NCI-H2227 treated with DMSO at 0.1 percent for 48 hours (cell line): ENCODE measurements at places on chromosomes 6 and 20.

GRCh38 chr6:138155443-138155842, 6.3 kb upstream of the ARFGEF3 start:
- DNase-seq = no peak

DNA sequence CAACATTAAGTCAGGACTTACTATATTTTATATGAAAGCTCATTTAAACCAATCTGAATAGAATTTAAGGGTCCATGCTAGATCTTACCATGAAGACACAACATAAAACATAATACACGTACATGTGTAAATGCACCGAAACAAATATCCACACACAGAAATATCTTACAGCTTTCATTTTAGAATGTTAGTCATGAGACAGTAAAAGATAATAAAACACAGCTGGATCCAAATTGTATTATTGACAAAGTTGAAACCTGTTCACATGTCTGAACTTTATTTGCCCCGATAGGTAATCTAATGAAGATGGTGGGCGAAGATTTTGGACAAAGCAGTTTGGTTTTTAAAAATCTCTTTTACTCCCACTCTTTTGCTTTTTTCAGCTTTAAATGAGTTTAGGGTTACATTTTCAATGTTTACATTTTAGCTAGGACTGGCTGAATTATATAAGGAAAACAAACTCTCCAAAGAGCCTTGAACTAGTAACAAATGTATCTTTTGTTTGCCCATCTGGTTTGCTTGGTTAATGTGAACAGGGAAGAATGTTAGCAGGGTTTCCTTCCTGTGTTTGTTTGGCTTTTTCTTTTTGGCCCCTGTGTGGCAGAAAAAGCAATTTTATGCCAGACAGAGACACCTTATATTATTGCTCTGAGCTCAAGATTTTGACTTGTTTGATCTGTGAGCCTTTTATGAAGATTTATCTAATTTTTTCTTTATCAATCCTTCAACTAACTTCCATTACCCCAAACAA, 5.1 kb upstream of the TMEM181 start:
- no peak for DNase-seq

DNA sequence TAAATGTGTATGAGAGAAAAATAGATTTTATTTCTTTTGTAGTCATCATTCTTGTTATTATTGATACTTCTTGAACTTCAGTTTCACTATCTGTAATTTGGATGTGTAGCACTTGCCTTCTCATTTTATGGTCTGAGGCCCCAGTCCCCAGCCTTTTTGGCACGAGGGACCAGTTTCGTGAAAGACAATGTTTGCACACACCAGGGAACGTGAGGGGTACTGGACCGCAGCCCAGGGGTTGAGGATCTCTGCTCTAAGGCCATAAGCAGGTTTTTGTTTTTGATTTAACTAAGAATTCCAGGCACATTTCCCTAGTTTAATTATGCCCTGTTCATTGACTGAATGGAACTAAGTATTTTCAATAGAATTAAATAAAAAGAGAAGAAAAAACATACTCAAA, 261.5 kb downstream of the BMP2 start:
- DNase-seq = no peak

DNA sequence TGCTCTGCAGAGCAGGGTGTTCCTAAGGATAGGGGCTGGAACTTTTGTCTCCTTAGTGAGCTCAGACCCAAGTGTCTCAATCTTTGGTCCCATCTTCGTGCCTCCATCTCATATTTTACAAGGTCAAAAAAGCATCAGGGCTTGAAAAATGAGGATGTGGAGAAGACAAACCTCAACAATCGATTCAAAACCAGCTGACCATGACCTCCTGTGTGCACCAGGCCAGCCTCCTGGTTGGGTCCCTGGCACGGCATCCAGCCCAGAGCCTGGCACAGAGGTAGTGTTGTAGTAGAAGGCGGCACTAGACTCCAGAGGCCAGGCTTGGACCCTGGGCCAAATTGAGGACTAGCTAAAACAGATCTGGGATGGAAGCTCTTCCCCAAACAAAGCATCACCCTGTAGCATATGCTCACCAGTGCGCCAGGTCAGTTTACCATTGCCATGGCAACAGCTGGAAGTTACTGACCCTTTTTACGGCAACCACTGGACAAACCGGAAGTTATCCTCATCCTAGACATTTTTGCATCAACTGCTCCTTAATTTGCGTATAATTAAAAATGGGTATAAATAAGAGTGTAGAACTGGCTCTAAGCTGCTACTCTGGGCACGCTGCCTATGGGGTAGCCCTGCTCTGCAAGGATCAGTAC, 69.3 kb upstream of the BLCAP start:
- DNase-seq = peak; percentile 22

DNA sequence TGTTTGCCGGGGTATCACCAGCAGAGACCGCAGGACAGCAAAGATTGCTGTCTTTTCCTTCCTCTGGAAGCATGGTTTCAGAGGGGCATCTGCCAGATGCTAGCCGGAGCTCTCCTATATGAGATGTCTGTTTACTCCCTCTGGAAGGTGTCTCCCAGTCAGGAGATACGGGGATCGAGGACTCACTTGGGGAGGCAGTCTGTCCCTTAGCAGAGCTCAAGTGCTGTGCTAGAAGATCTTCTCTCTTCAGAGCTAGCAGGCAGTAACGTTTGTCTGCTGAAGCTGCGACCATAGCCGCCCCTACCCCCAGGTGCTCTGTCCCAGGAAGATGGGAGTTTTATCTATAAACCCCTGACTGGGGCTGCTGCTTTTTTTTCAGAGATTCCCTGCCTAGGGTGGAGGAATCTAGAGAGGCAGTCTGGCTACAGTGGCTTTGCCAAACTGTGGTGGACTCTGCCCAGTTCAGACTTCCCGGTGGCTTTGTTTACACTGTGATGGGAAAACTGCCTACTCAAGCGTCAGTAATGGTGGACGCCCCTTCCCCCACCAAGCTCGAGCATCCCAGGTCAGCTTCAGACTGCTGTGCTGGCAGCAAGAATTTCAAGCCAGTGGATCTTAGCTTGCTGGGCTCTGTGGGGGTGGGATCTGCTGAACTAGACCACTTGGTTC, 133.0 kb upstream of the FLRT3 start:
- no peak for DNase-seq

GRCh38 chr6:14545496-14545895, 427.9 kb downstream of the CD83 start:
- DNase-seq = no peak

GRCh38 chr20:370977-371754, 9.4 kb upstream of the TRIB3 start:
- DNase-seq = no peak

GRCh38 chr6:47454713-47455396, 22.7 kb upstream of the CD2AP start:
- no peak for DNase-seq

DNA sequence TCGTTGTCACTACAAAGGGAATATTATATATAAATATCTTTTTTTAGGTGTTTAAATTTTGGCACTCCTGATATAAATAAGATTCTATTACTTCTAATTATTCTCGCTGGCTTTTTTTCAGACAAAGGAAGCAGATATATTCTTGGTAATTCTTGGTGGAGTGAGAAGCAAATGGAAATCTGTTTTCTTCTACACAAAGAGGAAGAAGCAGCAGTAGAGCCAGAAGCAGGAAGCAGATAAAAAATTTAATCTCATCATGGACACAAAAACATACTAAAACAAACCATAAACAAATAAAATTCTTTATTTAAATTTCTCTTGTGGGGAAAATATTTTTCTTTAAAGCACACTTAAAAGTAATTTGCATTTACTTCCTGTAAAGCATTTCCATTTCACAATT, 3.7 kb upstream of the KIAA0319 start:
- DNase-seq = no peak

DNA sequence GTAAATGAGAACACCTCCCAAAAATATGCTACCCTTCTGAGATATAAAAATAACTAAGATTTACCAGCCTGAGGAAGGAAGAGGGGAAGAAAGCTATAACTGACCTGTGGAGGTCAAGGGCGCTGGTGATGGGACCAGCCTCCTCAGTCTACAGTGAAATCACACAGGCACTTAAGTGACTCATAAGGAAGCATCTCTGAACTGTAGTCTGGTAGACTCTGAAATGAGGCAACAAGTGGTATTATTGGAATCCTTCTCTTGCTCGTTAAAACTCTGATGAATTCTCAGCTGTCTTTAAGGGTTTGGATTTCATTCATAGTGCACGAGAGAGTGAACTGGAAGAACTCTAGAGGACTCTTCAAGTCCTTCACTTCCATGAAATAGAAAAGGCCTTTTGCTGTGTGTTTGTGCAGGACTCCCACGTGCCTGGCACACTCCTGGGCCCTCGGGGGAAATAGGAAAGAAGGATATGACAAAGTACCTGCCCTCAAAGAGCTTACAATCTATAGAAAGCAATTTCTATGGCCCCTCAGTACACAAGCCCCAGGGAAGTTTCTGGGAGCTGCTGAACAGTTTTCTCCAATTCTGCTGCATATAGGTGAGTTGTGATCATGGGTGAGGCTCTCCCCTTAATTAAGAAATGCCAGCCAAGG, 231.8 kb upstream of the RREB1 start:
- DNase-seq = no peak

DNA sequence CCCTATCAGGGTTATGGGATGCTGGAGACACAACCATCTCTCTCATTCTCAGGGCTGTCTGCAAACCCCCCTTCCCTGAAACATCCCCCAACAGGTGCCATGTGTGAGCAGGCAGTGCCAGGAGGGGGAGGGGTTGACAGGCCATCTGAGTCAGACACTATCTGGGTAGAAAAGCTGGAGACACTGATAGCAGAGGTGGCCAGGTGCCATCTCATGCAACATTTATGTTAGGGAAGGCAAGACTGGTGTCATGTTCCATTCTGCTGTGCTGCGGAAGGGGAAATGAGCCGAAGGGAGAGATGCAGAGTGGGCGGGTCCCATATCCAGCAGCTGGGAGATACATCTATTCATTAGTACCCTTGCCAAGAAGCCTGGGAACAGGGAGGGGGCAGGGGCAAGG, 3.5 kb downstream of the LHFPL5 start:
- DNase-seq = no peak

DNA sequence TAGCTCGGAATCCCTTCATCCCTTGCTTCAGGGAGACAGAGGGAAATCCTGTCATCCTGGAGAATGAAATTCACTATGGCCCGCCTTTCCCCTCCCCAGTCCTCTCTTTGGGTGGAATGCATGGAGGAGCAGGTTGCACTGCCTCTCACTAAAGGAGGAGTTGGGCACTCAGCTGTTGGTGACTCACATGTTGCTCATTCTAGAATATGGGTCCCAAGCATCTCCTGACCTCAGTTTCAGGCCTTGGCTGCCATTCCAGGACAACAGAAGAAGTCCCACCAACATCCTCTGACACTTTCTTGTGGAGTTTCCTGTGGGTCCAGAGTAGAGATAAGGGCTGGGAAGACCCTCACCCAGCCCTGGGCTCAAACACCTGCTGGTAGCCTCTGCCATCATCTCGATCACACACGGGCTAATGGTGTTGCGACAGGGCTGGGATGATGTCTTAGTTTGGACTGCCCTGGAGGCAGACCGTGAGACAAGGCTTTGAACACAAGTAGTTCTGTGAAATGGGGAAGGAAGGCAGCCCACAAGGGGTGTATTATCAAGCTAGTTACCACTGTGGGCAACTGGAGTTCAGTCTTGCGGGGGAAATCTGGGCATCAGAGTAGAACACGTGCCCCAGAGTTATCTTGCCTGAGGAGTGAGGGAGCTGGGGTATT, 52.4 kb upstream of the RNF24 start:
- no peak for DNase-seq

DNA sequence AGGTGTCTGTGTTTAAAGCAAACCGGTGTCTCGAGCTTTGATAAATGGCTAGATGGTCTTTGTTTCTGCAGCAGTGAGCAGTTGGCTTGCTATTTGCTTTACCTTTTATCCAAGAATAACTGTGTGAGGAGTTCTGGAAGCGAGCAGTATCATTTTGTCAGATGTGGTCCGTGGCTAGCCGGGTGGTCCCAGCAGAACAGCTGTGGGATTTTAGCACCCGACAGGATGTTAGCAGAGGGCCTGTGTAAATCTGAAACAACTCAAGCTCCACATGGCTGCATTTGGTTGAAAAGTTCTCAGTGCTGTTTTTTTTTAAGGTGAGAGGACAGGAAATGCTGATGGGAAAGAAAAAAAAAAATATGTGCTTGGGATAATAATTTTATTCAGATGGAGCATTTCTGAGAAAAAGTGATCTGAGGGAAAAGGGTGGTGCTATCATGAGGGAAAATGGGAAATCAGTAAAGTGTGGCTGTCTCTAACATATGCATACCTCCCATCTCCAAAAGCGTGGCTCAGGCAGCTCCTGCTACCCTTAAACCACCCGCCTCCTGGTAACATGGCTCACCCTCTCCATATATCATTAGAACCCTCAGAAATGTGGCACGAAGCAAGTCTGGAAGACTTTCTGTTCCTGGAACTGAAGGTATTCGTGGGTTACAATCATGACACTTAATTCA, 215.4 kb downstream of the TSHZ2 start:
- DNase-seq = no peak

DNA sequence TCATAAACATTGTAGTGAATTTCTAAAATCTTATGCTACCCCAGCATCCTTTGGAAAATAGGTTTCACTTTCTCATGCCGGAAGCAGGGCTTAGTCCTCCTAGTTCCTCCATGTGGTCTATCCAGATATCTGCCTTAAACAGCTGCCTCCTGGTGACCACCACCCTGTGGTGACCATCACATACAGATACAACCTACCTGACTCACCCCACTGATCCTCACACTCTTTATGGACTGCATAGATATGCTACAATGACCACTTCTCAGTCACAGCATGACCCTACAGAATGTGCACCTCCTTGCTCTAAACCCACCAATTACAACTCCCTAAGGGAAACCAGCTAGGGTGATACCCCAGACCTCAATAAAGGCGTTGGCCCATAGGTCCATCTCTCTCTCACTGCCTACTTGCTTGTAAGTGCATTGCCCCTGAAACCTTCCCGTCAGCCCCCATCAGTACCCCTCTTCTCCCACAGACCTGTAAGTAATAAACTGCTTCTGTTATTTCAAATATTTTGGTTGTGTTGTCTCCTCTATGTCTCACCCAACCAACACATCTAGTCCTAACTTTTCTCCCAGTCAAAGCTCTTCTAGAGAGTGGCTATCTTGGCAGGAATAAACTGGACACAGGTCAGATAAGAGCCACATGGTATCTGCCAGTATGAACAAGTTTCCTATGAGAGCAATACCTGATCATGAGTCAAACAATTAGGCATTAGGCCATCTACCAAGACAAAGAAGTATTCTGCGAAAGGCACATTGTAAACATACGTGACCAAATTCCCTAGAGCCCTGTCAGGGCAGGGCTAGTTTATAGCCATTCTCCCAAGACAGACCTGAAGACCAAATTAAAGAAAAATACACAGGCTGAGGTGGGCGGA, 39.4 kb upstream of the PLEKHG1 start:
- no peak for DNase-seq

- DNase-seq = no peak
Measured at GRCh38 chr20:5552154-5552553, 198.0 kb upstream of the SHLD1 start.

- DNase-seq = no peak
Measured at GRCh38 chr6:7897461-7898192, 13.0 kb downstream of the TXNDC5 start.
